ENCODE measurements at places on chromosomes 6 and 20. TPM values are rescaled to one million over a fixed set of nuclear protein-coding genes. Genes with fewer than 3 reads are reported as not detected.

DNA sequence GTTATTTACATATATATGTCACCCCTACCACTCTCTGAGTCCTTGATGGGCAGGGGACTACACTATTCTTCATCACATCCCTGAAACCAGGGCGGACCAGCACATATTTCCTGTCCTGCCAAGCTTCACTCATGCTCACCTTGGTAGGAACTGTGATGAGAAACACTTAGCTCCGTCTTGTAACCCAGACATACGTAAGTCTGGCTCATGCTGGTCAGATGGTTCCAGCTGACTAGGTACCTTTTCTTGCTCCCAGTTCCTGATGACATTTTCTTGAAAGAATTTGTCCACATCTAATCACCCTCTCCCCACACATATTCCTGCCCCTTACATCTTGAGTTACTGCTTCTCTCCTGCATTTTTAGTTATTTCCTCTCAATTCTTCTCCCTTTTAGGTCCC, 122.2 kb upstream of the MYLIP start:
- no peak for DNase-seq

FAM83C gene
- total RNA-seq, result not detected

DNA sequence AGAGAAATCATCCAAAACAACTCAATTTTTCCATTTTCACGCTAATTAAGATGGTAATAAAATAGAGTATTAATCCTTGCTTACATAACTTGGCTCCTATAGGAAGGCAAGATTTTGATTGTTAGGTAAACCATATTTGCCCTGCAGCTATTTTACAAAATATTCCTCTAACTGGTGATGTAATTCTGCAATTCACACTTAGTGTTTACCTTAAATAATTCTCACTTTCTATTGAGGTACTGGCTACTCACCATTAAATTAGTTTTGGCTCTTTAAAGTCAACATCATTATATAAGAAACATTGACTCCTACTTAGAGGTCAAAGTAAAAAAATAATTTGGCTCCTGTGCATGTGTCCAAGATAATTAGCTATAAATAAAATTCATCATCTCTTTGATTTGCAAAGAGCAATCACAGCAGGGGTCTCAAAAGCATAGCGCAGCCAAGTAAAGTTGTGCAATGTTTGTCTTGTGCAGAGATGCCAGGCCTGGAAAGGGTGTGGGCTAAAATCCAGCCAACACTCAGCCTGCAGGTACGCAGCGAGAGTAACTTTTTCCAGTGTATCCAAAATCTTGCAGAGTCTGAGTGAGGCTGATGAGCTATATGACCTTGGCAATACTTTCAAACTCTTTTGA, 501.2 kb downstream of the MMUT start:
- DNase-seq, result no peak

GRCh38 chr20:31919410-31920155, 32.3 kb downstream of the PDRG1 start:
- no peak for DNase-seq

MMP24 gene
- not detected for total RNA-seq

DNA sequence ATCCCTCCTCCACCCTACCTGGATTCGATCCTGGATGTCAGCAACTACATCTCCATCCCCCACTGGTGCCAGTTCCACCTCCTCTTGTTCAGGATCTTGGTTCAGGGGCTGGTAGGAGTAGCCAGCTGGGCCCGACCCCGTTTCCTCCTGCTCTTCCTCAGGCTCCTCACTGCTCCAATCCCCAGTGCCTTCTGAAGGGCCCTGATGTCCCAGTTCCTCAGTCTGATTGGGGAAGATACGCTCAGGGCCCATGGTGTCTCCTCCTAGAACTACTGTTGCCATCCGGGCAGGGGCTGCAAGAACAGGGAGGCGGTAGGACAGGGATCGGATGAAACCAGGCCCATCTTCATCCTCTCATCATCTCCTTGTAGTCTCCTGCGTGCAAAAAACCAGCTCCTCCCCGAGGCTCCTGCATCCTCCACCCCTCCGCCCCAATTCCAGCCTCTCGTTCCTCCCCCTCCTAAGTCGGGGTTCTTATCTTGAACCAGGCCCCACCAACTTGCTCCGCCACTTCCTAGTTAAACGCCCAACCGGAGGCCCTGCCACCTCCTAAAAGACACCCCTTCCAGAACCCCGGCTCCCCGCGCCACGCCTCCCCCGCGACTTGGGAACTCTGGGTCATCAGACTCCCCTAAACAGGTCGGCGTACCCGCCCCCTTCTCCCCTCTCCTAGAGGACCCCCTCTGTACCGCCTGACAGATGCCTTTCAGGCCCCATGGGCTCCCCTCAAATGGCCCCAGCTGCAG, 476 bp downstream of the MEA1 start:
- no peak for DNase-seq

PNPLA1 gene
- not detected for total RNA-seq

GRCh38 chr6:47200536-47201334, 109.0 kb downstream of the TNFRSF21 start:
- no peak for DNase-seq

DNA sequence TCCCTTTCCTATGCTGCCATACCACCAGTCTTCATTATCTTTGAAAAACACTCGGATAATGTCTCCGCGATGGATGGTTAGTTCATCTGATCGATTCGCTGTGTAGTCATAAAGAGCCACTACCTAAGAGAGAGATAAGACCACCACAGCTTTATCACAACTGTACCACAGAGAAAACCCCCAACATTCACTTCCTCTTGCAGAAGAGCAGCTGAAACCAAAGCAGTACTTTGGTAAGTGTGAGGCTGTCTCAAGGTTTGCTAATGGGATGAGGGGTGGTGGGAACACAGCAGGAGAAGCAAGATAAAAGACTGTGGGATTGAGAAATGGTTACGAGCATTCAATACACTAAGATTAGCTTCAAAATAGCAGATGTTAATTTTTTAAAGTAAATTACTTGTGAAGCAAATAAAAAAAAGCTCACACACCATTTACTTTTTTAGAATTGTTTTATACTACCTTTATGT, 142.1 kb downstream of the MYB start:
- DNase-seq, result no peak

- no peak for DNase-seq
Measured at GRCh38 chr6:25320459-25320858, 41.3 kb downstream of the CARMIL1 start.

TRIM40 gene
- total RNA-seq, result not detected

Measured in activated CD4-positive, alpha-beta T cell treated with anti-CD3 and anti-CD28 coated beads, Interleukin-2, amount 10 ng/mL, durations not matched to agents 7 days and 5 days (primary cell).